Activated naive CD4-positive, alpha-beta T cell treated with anti-CD3 and anti-CD28 coated beads, Interleukin-2, amount 50 U/mL, for 16 hours (primary cell): ENCODE measurements at places on chromosomes 12 and 14.
A peak's percentile ranks its signal among the peaks of the same experiment; 100 is the strongest.

GRCh38 chr12:84856156-84856900 lies 56.3 kb downstream of the SLC6A15 start:
- DNase-seq, result no peak

GRCh38 chr14:91410771-91411536 lies 6.7 kb downstream of the CCDC88C start:
- DNase-seq, result no peak

DNA sequence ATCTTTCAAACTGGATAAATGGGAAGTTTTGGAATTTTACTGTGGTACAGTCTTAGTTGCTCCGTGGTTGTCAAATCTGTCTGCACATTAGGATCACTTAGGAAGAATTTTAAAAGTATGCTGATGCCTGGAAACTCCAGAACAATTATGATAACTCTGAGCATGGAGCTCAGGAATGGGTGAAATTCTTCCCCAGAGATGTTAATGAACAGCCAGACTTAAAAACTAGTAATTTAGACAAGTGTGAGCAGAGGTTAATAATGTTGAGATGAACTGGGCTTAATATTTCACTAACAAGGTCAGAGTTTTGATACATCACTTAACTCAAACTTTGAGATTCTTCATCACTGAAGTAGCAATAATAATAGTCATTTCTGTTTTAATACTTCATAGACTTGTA lies 94.5 kb downstream of the NTS start:
- no peak for DNase-seq

GRCh38 chr14:75307700-75308379 lies 29.2 kb downstream of the FOS start:
- DNase-seq, result peak; percentile 73

GRCh38 chr14:22646570-22647254 lies 2.6 kb upstream of the OR6J1 start:
- no peak for DNase-seq

GRCh38 chr12:44570036-44570583 lies 306.0 kb downstream of the NELL2 start:
- DNase-seq, result no peak

DNA sequence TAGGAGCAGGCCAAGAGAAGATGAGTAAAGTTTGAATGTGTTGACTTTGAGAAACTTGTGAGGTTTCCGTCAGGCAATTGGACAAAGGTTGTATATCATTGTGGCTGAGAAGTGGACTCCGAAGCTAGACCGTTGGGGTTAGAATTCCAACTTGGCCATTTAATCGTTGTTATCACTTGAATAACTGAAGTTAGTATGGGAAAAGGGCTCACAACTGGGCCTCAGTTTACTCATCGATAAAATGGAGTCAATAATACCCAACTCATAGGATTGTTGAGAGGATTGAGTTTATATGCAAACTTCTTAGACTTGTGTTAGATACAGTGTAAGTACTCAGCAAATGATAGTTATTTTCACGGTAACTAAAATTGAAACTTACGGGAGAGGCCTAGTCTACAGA lies 846 bp downstream of the SLIRP start:
- DNase-seq, result no peak

- no peak for DNase-seq
Observed at GRCh38 chr14:74888164-74889158, 6.7 kb downstream of the DLST start.

DNA sequence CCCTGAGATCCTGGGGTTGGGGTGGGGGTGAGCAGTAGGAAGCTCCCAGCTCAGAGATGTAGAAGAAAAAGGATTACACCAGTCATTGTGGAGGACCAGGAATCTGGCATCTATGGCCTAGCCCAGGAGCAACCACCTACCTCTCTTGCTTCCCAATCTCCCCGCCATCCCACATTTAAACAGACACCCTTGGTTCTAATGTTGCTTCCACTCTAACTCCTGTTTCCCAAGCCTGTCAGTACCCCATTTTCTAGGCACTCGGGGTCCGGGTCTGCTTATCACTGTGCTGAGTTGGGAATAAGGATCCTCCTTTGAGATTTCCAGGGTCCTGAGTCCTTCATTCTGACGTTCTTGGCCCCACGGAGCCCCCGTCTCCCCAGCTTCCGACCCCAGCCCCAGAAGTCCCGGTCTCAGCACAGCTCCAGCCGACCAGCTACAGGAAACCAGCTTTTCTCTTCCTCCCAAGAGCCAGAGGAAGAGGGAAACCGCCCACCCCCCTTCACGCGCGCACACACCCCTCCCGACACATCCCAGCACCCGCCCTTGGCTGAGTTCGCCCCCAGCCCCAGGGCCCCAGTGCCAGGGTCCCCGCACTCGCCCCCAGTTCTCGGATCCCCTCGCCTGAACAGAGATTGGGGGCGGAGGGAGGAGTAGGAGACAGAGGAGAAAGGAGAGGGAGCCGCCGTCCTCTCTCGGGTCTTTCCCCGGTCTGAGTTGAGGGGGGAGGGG lies 1.2 kb downstream of the ITGA5 start:
- DNase-seq, result no peak

DNA sequence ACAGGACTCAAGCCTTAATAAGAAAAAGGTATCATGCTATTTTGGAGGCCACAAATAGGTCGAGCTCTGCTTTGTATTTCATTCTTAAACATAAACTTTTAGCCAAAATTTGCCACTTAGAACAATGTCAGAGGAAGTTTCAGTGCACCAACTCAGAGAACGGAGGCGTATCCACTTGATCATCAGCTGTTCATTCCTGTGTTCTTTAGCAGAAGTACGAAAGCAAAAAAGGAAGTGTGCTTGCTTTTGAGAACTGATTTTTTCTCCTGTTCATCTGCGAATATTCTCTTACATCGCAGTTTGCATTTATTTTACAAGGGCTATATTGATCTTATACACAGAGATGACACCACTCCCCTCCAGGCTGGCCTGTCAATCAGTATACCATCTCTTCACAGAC lies 188.6 kb upstream of the SOX5 start:
- no peak for DNase-seq
